A549 treated with Hydrocortisone at 1 μM for 4 hours (cell line): ENCODE measurements at places on chromosomes 1 and 21. TPM values are rescaled to one million over a fixed set of nuclear protein-coding genes. Genes with fewer than 3 reads are reported as not detected.

Gene PDE9A
- total RNA-seq: 1.1 to 1.8 TPM (median 1.2 TPM) in 5 replicates

Gene PTCH2
- 0.14 to 0.27 TPM (median 0.22 TPM) in 5 replicates for total RNA-seq

Gene NPR1
- 1.6 to 2.5 TPM (median 1.9 TPM) in 5 replicates for total RNA-seq

Gene TEX38
- 0.16 TPM in 1 of 5 replicates, not detected in the others for total RNA-seq

Gene ADAMTS4
- 0.02 to 0.18 TPM in 2 of 5 replicates, not detected in the others for total RNA-seq

Gene SMCP
- not detected in 5 replicates for total RNA-seq
